ENCODE measurements at places on chromosomes 6 and 20.

- DNase-seq: no peak
Observed at GRCh38 chr6:35231563-35231962, 17.8 kb downstream of the SCUBE3 start.

DNA sequence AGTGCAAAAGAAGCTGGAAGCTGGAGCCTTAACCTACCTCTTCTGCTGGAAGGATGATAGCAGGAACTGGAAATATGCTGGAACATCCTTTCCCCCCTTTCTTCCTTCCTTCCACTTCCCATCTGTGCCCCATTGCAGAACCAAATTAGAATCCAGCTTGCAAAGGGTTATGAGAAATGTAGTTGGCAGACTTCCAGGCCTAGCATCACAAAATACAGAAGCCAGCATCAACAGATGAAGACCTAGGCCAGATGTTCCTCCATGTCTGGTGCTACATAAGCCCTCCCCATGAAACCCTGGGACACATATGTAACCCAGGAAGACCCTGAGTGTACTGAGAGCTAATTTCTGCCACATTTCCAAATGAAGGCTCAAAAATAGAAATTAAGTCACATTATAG is 40.0 kb upstream of the TFAP2B start:
- DNase-seq: no peak

- DNase-seq: no peak
Observed at GRCh38 chr20:46764068-46764467, 54.6 kb downstream of the SLC2A10 start.

DNA sequence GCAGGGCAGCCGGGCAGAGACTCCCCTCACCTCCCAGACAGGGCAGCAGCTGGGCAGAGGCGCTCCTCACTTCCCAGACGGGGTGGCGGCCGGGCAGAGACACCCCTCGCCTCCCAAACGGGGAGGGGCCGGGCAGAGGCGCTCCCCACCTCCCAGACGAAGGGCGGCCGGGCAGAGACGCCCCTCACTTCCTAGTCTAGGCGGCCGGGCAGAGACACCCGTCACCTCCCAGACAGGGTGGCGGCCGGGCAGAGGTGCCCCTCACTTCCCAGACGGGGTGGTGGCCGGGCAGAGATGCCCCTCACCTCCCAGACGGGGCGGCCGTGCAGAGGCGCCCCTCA is 6.6 kb upstream of the PRIM2 start:
- no peak for DNase-seq

GRCh38 chr6:24274441-24275083 is 83.3 kb downstream of the DCDC2 start:
- DNase-seq: no peak

DNA sequence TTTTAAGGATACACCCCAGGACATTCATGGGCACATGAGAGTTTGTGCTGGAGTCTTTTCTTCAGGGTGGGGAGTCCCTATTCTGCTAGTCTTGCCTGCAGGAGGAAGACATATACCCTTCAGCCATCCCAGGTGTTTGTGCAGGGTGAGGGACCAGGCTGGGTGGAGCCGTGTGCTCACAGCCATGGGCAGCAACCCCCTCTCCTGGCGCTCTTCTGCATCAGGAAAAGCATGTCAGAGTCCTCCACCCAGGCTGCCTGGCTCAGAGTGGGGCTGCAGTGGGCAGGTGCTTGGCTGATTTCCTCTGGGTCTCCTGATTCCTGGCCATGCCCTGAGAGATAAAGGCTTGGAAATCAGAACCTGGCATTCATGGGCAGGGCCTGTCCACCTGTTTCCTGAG is 22.7 kb upstream of the MLN start:
- DNase-seq: no peak

DNA sequence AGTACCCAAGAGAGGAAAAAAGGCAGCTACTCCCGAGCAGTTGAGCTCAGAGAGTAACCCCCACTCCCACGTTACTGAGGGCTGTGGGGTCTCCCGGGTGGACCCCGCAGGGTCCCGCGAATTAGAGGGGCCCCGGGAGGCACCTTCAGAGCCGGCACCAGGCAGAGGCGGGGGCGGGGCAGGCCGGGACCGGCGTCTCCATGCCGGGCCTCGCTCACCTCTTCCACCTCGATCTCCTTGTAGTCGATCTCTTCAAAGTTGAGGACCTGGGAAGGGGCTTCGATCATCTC is 381 bp downstream of the MAP3K7 start:
- no peak for DNase-seq

- DNase-seq: no peak
Observed at GRCh38 chr20:35491823-35492222, 36.4 kb downstream of the CEP250 start.

DNA sequence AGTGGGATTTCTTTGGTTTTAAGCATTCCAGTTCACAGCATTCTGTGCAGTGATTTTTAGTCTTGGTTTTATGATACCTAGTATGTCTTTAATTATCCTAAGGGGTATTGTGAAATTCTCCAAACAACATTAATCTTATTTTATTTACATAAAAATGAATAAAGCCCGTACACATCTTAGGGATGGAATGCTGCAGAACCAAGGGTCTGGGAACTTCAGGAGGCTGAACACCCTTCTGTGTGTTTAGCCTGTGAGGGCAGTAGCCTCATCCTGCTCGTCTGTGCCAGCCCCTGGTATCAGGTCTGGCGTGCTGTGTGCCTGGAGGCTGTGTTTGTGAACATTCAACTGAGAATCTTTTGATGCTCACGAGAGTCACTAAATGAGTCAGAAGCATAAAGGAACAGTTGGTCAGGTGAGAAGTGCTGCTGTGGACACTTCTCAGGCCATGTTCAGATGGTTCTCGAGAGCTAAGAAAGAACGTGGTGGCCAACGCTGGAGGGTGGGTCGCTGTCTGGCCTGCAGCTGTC is 25.2 kb upstream of the C20orf204 start:
- DNase-seq: no peak

GRCh38 chr20:6768228-6769140 is 998 bp downstream of the BMP2 start:
- no peak for DNase-seq

DNA sequence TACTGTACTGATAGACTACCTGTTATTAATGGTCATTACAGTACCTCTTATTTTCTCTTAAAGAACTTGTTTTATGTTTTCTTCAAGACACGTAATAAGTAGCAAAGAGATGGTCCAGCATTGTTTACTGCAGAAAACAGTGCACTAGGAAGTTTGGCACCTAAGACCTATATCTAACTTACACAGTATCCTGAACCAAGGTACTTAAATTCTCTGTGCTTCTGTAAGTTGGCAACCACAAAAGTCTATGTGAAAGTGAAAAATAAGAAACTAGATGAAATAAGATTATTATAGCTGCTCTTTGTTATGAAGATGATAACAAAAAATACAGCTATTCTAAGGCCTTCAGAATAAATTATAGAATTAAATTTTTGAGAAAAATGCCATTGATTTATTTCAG is 411.7 kb upstream of the SOX4 start:
- no peak for DNase-seq

DNA sequence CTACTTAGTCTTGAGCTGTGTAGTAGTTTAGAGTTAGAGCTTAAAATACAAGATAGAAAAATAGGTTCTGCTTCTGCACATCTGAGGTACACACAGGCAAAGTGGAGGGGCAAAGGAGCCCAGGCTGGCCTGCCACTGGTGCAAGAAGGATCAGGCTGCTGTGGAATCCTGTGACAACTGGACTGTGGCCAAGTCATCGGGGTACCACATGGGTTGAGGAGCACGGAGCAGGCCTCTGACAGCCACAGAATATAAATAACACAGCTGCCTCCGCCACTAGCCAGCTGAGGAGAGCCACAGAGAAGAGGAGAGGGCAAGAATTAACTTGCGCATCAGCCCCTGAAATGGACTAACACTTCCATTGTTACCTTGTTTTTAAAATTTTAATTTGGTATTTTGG is 206.0 kb upstream of the MARCKS start:
- DNase-seq: no peak

- DNase-seq: no peak
Observed at GRCh38 chr6:15755526-15755925, 92.7 kb upstream of the DTNBP1 start.

DNA sequence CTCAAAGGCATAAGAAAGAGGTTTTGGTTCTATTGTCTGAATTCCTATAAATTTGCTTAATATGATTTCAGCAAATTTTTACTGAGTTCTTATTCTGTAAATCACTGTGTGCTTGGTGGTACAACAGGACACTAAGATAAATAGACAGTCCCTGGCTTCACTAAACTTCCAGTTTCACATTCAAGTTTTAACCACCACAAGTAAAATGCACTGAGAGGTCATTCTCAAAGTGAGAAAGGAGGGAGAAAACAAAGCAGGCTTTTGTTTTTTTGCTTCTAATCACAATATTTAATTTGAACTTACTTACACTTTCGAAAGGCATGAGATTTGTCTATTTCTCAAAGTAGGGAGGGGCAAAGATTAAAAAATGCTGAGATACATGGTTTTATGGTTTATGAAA is 445.7 kb downstream of the CDC5L start:
- DNase-seq: no peak

DNA sequence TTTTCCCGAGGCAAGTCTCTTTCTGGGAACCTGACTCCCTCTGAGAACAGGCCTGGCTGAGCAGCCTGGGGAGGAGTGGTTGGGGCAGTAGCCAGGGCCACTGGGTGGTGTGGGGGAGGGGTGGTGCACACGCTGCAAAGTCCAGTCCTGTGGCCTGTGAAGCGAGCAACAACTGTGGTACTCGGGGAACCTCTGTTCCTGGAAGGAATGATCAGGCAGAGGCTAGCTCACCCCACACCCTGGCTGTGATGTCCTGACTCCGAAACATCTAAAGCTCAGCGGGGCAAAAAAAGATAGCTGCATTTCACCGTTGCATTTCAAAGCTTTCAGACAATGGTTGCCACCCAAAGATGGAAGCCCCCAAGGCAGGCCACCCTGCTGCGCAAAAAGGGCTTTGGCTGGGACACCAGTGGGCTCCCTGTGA is 25.5 kb downstream of the PCK1 start:
- no peak for DNase-seq

DNA sequence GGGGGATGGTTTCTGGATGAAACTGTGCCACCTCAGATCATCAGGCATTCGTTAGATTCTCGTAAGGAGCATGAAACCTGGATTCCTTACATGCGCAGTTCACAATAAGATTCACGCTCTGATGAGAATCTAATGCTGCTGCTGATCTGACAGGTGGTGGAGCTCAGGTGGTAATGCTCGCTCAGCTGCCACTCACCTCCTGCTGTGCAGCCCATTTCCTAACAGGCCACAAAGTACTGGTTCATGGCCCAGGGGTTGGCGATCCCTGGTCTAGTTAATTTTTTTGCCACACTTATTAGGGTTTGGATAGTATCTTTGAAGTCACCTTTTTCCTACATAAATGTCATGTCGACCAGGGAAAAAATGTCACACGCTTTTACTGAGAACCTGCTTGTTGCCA is 96.8 kb upstream of the MLIP start:
- DNase-seq: no peak

DNA sequence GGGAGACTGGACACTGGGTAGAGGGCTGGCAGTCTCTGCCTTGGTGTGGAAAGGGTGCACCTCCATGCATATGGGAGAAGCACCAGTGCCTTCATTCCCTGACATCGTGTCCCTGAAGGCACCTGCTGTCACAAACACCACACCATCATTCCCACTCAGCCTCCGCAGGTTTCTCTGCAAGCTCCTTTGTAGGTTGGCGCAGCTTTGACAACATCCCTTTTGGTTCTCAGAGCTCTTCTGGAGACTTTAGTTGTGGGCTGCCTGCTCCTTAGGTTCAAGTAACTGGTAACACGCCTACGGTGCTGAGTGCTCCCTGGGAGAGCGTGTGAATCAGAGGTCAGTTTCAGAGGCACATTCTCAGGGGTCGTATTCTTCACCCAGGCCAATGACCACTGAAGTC is 50.2 kb upstream of the TULP4 start:
- no peak for DNase-seq
